GM04503 (cell line): ENCODE measurements at places on chromosomes 7 and 10.
A peak's percentile ranks its signal among the peaks of the same experiment; 100 is the strongest.

- DNase-seq = no peak
Observed at GRCh38 chr7:6430271-6430940, 17.3 kb downstream of the DAGLB start.

GRCh38 chr10:2610946-2611345, 456.4 kb upstream of the PFKP start:
- DNase-seq = no peak

- no peak for DNase-seq
Observed at GRCh38 chr7:69674701-69675182, 76.5 kb downstream of the AUTS2 start.

GRCh38 chr10:76882245-76882644, 755.4 kb downstream of the KCNMA1 start:
- no peak for DNase-seq

- DNase-seq = no peak
Observed at GRCh38 chr10:3619241-3619640, 165.8 kb downstream of the KLF6 start.

- no peak for DNase-seq
Observed at GRCh38 chr7:73831834-73832651, 1.2 kb downstream of the CLDN4 start.

DNA sequence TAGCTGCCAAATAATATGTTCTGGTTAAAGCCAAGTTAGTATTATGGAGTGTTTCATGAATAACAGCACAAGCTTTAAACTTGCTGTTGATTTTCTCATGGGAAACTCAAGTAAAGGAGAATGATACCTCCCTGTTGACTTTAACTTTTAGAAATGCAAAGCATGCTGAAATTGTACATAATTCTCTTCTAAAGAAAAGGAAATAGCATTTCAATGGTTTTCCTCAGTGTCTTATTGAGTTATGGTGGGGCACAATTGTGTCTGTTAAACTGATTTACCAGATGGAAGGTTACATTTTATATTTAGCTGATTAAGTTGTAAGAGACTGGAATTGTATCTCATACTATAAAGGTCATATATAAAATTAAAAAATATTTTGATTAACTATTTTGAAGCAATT, 119.3 kb downstream of the HDAC9 start:
- no peak for DNase-seq

- DNase-seq = no peak
Observed at GRCh38 chr10:1933215-1933614, 195.9 kb upstream of the ADARB2 start.

DNA sequence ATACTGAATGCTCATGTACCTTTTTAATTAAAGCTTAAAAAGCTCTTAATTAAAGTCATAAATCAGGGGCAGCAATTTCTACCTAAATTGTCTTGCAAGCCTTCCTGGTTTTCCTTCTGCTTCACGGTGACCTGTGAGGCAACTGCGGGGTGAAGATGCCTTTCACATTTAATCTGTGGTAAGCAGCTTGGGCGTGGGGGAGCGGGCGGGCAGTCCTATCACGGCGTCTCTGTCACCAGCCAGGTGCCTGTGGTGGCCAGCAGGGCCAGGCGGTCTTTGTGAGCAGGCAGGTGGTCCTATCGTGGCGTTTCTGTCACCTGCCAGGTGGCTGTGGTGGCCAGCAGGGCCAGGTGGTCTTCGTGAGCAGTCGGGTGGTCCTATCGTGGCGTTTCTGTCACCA, 269.2 kb upstream of the PPP2R2D start:
- no peak for DNase-seq

DNA sequence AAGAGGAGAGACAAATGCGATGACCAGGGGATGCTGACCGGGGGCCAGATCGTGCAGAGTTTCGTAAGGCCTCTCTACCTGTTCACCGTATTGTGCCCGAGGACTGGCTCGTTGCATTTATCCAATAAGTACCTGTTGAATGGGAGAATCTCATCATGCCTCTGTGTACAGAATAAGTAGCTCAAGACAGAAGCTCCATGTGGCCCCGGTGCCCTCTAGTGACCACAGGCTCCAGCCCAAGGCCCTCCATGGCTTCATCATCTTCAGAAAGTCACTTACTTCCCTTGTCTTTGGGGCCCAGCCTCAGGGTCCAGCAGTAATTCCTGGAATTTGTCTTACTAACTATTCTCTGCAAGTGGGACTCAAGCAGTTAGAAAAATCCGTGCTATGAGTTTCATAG, 151.0 kb downstream of the CHN2 start:
- no peak for DNase-seq

DNA sequence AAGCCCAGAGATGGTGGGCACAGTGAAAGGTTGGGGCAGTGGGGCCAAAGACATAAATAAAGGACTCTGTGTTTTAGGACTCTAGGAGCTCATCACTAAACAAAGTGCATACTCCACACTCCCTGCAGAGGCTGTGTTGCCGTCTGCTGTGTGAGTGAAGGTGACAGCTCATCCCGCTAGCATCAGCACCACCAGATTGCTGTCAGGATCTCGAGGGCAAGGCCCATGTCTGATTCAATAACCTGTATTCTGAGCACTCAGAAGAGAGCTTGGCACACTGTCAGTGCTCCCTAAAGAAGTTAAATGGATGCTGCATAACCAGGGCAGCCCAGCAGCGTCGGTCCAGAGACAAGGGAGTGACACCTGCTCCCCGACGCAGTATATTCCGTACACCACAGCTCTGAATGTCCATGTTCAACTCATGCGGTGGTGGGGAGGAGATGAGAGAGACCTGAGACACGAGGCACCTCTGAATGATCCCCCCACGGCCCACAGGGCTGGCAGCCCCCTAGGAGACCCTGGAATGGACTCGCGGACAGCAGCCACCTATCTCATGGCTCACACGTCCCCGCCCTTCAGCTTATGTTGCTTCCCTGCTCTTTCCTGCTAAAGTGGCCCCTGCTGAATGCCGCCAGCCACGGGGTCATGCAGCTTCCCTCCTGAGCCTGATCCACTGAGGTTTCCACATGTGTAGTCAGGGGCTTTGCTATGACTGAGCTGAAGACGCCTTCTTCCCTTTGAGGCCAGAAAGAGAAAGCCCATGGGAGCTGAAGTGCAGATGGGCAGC, 132.7 kb upstream of the KCNMA1 start:
- DNase-seq = no peak

DNA sequence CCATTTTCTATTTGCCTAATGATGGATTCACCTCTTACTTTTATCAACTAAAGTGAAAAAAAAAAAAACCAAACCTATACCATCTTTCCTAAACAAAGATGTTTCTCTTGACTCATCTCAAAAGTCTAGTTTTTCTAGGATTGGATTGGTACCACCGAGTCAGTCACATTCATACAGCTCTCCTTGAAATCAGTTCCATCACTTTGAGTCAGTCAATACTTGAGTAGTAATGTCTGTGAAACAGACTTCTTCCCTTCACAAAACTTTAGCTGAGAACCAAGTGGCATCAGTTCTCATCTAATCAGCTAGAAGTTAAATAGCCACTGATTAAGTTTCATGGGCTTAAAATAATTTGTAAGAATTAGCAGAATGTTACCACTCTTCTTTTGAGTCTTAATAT, 13.3 kb downstream of the CDK6 start:
- DNase-seq = no peak

GRCh38 chr10:79298403-79299244, 48.6 kb upstream of the PPIF start:
- peak; percentile 76 for DNase-seq

- no peak for DNase-seq
Observed at GRCh38 chr7:65972976-65973375, 9.0 kb downstream of the GUSB start.

- DNase-seq = no peak
Observed at GRCh38 chr10:132385721-132386418, 11.1 kb upstream of the PWWP2B start.

DNA sequence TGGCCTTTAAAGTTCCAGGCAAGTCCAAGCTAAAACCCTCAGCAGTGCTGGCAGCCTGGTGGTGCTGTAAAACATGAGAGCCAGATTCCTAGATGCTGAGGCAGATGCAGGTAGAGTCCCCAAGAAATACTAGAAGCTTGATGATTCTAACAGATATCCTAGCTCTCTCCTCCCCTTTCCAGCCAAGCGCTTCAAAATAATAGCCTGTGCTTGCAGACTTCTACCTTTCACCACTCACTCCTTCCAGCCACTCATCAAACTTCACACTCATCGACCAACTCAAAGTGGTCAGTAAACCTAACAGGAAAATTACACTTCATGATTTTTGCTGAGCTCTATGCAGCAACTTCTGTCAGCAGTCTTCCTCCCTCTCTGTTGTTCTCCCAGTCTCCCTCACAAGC, 50.2 kb downstream of the LMBR1 start:
- no peak for DNase-seq
